Kidney glomerular epithelial cell (primary cell): ENCODE measurements at places on chromosomes 2 and 18.

DNA sequence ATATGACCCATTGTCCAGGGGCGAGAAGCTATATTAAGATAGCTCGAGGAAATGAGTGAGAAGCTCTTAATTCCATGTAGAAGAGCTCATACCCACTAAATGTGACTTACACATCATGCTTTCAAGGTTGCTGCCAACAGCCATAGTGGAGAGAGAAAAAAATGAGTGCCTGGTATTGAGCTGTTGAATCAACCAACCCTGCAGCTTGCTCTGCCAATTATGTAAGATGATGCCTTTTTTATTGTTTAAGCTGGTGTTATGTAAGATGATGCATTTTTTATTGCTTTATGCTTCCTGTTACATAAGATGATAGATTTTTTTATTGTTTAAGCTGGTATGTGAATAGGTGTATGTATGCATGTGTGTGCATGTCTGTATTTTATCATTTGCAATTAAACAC is 228.2 kb downstream of the CCDC178 start:
- DNase-seq = no peak

DNA sequence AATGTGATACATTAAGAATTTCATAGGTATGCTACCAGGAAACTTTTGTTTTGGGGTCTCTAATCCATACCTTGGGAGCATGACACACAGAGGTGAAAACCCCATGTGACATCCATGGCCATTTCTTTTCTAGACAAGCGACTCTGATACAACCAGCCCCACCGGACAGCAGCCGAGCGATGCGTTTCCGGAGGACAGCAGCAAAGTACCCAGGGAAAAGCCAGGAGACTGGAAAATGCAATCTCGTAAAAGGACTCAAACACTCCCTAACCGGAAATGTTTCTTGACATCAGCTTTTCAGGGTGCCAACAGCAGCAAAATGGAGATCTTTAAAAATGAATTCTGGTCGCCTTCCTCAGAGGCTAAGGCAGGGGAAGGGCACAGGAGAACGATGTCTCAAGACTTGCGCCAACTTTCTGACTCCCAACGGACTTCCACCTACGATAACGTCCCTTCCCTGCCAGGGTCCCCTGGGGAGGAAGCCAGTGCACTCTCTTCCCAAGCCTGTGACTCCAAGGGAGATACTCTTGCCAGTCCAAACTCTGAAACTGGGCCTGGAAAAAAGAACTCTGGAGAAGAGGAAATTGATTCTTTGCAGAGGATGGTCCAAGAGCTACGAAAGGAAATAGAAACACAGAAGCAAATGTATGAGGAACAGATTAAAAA is 48.9 kb downstream of the BMP10 start:
- DNase-seq = no peak

GRCh38 chr2:240624011-240624949 is 1.0 kb upstream of the GPR35 start:
- no peak for DNase-seq

DNA sequence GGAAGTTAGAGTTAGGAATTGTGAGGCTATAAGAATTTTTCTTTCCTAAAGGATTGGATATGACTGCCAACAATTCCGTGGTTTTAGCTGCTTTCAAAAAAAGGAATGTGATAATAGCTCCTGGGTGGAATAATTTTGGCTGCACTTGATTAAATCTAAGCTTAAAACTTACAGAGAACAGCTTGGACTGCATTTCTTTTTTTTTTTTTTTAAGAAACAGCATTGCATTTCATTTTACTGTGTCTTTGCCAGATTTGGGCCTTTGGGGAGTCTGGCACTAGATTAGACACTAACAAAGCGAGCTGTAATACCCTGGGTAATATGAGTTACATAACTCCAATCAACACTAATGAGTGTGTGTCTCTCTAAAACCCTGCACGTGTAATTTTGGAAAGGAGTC is 37.8 kb upstream of the ZNF397 start:
- DNase-seq = no peak

DNA sequence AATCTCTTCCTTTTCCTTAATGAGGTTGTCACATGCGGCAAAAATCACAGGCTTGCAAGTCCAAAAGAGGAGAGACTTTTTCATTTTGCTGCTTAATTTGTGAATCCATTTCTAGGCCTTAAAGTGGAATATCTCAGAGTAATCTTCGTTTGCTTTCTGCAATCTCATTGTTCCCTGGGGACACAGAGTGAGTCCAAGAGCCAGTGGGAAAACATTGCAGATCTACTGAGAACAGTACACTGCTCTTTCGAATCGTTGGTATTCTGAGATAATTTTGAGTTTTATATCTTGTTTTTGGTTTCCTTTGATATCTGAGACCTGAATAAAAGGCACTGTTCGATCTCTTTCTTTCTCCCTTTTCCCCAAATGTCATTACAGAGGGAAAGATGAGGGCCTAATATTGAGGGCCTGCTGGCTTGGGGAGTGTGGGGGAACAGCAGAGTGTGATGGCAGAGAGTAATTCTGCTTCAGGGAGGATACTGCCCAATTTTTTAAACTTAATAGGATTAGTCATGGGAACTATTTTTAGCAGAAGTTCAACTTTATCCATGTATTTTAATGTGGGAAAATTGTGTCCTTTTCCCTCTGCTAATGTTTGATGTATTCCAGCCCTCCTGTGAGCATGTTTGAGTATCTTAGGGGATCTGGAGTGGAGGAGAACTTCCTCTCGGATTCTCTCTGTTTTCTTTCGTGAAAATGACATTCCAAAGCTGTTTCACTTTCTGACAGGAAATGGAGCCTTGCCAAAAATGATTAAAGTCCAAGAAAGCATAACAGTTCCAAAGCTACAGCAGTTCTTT is 418.2 kb upstream of the ZEB2 start:
- DNase-seq = peak; percentile 70
